ENCODE measurements at places on chromosomes 7 and 10.

DNA sequence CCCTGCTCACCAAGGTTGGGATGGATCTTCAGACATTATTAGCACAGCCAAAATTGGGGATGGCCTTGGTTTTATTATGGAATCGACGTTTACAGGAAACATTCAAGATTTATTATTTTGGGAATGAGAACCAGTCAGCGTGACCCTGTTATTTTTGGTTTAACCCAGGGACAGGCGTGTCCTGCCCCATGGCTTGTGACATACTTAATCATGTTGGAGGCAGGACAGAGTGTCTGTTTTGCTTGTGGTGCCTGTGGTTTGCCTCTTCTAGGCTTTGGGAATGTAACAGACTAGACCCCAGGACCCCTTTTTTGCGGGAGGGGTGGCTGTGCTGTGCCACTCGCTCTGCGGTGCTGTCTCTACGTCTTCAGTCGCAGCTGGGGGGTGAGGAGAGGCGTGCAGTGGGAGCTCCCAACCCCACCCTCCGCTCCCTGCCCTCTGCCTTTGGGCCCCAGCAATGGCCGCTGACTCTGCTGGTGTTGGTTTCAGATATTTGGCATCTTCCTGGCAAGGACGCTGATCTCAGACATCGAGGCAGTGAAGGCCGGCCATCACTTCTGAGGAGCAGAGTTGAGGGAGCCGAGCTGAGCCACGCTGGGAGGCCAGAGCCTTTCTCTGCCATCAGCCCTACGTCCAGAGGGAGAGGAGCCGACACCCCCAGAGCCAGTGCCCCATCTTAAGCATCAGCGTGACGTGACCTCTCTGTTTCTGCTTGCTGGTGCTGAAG, 20.1 kb upstream of the SH2D4B start:
- no peak for DNase-seq

DNA sequence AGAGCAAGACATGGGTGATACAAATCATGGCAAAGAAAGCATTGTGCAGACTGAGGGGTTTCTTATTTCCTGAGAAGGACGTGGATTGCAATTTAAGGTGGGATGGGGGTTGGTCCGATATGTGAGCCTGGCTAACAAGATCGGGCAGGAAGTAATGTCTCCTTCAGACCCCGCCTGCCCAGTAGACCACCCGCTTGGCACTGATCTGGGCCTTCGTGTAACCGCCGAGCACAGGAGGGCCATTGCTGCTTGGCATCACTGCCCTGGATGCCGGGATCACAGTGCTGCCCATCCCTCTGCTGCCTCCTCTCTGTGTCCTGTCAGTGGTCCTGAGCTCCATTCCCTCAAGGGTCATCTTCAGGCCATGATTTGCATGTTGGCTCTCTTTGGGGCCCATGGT, 214.6 kb upstream of the ZNF32 start:
- no peak for DNase-seq

GRCh38 chr10:43210556-43210955, 56.3 kb downstream of the RASGEF1A start:
- peak; percentile 2 for DNase-seq

DNA sequence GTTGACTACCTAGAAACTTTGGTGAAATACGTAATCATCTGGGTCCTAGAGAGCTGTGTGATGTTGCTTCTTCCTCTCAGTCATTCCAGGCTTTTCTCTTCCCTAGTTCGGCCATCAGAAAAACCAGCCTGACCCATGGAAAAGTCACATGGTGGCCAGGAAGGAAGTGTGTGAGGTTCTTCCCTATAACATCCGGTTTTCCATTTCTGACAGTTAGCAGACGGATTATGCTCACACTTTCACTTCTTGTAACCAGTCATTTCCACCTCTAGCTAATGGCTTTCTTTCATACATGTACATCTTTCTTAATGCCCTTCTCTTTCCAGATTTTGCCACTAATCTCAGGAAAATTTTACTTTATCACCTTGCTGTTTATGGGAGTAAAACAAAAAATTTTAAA, 110.0 kb upstream of the GLCCI1 start:
- no peak for DNase-seq

DNA sequence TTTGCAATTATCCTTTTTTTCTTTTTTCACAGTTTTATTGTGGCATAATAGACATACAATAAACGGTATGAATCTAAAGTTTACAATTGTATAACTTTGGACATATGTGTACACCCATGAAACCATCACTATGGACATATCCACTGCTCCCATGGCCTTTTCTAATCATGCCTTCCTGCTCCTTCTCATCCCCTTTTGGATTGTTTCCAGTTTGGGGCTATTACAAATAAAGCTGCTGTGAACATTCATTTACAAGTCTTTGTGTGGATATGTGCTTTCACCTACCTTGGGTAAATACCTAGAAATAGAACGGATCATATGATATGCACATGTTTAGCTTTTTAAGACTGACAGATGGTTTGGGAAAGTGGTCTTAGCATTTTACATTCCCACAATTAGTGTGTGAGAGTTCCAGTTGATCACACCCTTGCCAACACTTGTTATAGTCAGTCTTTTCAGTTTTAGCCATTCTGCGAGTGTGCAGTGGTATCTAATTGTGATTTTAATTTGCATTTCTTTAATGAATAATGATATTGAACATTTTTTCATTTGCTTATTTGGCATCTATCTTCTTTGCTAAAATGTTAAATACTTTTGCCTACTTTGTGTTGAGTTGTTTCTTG, 120.9 kb upstream of the KAT6B start:
- no peak for DNase-seq

GRCh38 chr10:68871731-68872342, 29.3 kb upstream of the DDX50 start:
- no peak for DNase-seq

GRCh38 chr10:5888843-5889623, 660 bp downstream of the ANKRD16 start:
- no peak for DNase-seq

- no peak for DNase-seq
Measured at GRCh38 chr7:139647814-139648390, 124.4 kb downstream of the CLEC2L start.

GRCh38 chr10:8640878-8641277, 586.4 kb downstream of the GATA3 start:
- DNase-seq: no peak

- DNase-seq: no peak
Measured at GRCh38 chr10:100076750-100077149, 4.9 kb downstream of the CPN1 start.

GRCh38 chr7:65216469-65216868, 157.2 kb upstream of the ZNF92 start:
- no peak for DNase-seq

DNA sequence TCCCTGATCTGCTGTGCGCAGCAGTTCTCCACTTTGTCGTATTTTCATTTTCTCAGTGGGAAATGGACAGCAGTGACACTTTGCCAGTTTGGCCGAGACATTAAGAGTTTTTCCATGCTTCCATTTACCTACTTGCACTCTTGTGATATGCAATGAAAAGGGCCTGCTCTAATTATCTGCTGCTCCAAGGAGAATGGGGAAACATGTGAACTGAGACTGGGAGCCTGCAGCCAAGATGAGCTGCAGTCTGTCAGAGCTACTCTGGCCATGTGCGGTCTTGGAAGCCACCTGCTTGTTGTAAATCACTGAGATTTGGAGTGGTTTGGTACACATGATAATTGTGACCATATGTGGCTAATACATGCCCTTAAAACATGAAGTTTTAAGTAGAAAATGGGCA, 586.6 kb upstream of the POT1 start:
- no peak for DNase-seq

- DNase-seq: no peak
Measured at GRCh38 chr7:133602291-133602690, 349.4 kb downstream of the EXOC4 start.

DNA sequence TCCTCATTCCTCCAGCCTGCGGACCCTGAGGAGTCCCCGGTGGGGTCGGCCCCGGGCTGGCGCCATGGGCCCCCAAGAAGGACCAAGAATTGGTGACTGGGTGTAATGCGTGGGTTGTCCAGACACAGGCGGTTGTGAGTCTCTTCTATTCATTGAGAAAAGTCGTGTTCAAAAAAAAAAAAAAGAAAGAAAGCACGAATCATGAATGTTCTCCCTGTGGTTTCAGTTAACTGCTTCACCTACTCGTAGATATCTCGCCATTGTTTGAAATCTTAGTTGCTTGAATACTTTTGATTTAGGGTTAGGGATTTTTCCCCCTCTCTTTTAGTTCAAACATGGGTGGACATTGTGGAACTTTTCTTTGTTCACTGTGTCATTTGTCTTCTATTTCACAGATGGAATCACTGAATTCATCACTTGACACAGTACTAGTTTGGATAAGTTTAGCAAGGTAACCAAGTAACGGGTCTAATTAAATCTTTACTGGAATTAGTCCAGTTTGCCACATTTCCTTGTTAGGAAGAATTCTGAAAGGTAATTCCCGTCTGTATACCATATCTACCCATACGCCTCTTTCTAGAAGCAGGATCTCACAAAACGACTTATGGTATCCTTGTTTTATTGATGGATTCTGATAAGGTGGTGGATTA, 775 bp downstream of the STARD3NL start:
- DNase-seq: no peak

GRCh38 chr10:8586504-8586903, 532.0 kb downstream of the GATA3 start:
- DNase-seq: no peak

- peak; percentile 28 for DNase-seq
Measured at GRCh38 chr10:28677888-28678686, 766 bp downstream of the BAMBI start.

- no peak for DNase-seq
Measured at GRCh38 chr7:70042533-70042932, 444.3 kb downstream of the AUTS2 start.

- no peak for DNase-seq
Measured at GRCh38 chr10:101224910-101225823, 4.1 kb downstream of the LBX1 start.

GRCh38 chr7:39923091-39923490, 27.0 kb upstream of the CDK13 start:
- no peak for DNase-seq

DNA sequence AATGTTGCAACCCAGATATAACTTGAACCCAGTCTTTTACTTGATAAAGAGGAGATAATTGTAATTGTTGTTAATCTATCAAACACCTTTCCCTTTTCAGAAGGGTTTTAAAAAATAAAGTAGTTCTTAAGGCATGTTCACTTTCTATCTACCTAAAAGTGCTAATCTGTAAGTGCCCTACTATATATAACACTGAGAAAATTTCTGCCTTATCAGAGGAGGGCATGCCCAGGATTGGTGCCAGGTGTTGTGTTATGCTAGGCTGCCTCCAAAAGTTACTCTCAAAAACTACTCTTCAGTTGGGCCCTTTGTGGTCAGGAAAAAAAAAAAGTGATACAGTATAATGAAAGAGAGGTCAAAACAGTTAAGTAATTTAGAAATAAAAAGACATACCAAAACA, 36.3 kb downstream of the SMNDC1 start:
- DNase-seq: no peak

DNA sequence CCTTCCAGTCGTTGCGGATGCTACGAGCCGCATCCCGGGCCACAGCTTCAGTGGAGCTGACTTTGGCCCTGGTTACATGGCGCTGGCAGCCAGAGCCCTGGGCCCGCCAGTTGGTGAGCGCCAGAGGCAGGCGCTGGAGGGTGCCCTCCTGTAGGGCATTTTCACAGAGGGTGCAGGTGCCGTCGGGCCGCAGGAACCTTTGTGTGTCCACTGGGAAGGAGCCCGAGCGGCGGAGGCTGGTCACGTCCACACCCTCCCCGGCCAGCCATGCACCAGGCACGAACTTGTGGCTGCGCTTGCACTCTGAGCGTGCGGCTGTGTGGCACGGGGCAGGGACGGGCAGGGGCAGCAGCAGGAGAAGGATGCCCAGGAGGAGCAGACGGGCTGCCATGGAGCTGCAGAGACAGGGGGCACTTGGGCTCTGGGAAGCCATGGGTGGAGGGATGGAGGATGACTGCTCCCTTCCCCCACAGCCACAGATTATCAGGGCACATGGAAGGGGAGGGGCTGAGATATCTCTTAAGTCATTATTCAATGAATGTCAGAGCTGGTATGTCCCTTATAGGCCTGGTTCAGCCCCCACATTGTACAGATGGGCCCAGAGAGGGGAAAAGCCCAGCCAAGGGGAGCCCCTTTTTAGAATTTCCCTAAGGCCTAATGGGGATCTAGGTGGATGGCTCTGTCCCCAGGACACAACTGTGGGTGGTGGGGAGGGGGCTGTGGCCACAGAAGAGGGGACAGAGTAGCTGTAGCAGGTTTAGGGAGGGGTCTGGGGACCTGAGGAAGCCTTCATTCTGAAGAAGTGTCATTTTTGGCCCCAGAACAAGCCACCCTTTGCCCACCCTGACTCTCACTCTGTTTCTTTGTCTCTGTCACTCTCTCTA, 1.8 kb downstream of the PRF1 start:
- DNase-seq: no peak

DNA sequence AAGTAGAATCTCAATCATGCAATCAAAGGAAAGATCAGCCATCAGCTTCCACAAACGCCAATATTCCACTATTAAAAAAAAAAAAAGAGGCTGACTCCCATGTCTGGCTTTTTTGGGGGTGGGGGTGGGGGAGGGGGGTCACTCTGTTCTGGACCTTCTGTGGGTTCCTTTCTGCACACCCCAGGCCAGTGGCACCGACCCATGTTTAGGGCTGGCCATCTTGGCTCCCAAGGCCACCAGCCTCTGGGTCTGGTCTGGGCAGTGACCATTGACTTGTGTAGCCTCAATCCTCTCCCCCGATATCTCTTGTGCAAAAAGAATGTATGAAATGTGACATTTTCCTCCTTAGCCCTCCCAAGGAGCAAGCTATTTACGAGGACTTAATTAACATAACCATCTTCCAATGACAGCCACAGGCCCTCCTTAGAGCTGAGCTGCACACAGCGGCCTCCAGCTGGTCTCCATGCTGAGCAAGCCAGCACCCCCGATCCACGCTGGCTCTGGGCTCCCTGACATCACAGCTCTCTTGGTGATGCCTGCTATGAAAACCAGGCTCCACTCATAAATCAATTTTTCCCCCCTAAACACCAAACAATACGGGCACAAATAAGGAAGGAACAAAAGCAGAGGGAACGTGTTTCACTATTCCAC, 100.1 kb downstream of the ZRANB1 start:
- no peak for DNase-seq

GRCh38 chr7:140310337-140311002, 87.9 kb downstream of the SLC37A3 start:
- no peak for DNase-seq

- DNase-seq: peak; percentile 9
Measured at GRCh38 chr10:122567056-122567660, 6.6 kb downstream of the DMBT1 start.

DNA sequence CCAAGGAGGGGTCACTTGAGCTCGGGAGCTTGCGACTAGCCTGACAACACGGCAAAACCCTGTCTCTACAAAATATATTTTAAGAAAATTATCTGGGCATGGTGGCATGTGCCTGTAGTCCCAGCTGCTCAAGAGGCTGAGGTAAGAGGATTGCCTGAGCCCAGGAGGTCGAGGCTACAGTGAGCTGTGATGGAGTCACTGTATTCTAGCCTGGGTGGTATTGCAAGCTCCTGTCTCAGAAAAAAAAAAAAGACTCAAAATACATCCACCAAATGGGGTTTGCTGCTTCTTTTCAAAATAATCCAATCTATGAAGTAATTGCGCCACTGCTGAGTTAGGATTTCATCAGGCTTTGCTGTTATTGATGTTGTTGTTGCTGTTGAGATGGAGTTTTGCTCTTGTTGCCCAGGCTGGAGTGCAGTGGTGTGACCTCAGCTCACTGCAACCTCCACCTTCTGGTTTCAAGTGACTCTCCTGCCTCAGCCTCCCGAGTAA, 11.1 kb upstream of the VIM start:
- no peak for DNase-seq

- no peak for DNase-seq
Measured at GRCh38 chr10:95896071-95896850, 11.5 kb upstream of the CC2D2B start.
